NCI-H187 (cell line): ENCODE measurements at places on chromosomes 1 and 21.

DNA sequence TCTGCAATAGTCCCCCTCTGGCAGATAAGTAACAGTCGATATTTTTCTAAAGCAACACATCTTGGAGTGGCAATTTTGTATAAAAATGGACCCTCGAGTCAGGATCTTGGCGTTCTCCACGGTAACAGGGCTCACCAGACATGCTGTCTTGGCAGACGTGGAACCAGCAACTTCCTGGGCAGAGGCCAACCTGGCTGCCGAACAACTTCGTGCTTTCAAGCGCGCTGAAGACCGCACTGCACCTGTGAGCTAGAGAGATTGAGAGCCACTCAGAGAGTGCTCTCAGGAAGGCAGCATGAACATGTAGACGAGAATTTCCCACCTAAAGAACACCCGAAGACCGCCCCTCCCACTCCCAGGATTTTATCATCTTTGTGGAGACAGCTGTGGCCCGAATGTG, 7.3 kb downstream of the C1orf174 start:
- DNase-seq, result no peak

DNA sequence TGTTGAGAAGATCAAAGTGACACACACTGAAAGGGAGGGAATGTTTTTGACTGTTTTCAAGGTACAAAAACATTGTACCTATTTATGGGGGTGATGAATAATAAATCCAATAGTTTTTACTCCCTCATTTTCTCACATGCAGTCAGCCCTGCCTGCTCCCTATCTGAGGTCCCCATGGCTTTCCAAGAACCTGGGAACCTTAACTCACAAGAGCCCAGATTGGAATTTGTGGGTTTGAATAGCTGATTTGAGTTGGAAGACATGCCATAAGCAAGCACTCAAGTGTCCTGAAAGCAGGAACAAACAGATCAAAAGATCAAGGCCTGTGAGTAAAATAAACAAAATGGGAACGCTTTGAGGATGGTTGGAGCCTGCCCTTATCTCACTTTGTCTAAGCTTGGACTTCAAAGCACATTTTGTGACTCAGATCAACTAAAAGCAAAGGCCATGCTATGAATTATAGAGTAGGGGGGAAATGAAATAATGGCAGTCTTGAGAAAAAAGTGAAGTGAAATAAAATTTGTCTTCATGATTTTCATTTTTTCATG, 136.6 kb downstream of the LYPLAL1 start:
- DNase-seq, result no peak

GRCh38 chr1:224558904-224559303, 57.2 kb upstream of the CNIH3 start:
- DNase-seq, result no peak

GRCh38 chr1:202329891-202330290, 11.8 kb downstream of the UBE2T start:
- no peak for DNase-seq
